ENCODE measurements at places on chromosomes 12 and 14.

DNA sequence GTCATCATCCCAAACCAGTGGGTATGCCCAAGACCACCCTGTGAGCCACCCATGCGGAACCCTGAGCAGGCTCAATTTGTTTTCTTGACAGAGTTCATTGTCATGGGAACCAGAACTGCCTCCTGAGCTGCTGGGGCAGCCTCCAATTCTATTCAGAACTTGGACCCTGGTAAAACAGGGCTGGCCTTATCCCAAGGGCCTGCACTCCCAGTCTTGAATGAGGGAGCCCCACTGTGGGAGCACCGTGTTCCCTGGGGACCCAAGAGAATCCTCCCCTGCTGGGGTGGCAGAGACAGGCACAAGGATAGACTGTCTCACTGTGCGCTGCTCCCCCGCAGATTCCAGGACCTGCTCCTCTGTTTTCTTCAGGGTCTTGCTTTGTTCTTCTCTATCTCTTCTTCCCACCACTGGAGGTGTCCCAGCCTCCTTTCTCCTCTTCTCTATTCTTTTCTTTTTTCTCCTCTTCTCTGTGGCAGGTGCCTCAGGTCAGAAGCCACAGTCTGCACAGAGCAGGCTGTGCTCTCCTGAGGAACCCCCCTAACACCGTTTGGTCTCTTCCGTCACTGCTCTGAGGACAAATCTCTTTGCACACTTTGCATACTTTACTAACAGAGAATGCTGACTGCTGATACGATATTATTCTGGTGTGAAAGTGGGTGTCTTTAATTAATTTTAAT, 31.2 kb upstream of the CHPT1 start:
- DNase-seq: no peak

GRCh38 chr12:117380083-117380482, 18.7 kb upstream of the NOS1 start:
- DNase-seq: no peak

- no peak for DNase-seq
Measured at GRCh38 chr14:56952766-56953473, 142.6 kb upstream of the OTX2 start.

DNA sequence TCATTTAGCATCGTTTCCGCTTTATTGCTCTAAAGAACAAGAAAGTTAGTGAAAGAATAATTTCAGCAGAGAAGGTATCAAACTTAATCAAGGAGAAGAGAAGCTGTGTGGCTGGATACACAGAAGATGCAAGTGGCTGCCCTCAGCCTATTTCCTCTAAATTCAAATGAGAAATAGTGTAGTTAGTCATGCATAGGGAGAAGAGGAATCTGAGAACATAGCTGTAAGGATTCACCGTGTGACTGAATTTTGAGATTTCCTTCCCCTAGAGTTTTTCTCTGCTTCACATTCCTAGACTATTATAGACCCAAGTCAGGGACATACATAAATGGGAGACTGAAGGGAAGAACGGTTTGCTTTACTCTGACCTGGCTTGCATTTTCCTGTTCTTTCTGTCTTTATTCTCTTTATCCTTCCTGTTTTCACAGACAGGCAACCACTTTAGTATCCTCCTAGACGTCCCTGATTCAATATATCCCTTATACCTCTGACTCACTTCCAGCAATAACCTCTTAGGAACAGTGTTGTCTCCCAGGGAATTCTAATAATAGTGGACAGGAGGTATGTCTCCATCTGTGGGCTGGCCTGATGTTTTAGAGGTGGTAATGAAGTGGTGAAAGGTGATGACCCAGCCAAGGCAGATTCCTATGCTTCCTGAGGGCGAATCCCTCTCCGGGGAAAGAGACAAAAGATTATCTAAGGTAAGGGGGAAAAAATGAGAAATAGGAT, 7.0 kb downstream of the RNASE10 start:
- no peak for DNase-seq

DNA sequence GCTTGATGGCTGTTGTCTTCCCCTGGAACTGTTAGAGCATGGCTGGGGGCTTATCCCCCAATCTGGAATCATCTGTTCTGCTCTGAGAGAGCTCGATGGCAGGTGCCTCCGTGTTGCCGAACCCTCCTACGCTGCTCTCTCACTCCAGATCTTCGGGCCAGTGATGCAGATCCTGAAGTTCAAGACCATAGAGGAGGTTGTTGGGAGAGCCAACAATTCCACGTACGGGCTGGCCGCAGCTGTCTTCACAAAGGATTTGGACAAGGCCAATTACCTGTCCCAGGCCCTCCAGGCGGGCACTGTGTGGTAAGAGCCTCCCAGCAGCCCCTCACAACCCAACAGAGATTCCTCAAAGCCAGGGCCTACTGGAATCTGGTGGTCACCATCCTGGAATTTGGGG, 33.0 kb downstream of the ALDH2 start:
- DNase-seq: no peak

- DNase-seq: no peak
Measured at GRCh38 chr12:22356231-22356630, 21.7 kb upstream of the ST8SIA1 start.

DNA sequence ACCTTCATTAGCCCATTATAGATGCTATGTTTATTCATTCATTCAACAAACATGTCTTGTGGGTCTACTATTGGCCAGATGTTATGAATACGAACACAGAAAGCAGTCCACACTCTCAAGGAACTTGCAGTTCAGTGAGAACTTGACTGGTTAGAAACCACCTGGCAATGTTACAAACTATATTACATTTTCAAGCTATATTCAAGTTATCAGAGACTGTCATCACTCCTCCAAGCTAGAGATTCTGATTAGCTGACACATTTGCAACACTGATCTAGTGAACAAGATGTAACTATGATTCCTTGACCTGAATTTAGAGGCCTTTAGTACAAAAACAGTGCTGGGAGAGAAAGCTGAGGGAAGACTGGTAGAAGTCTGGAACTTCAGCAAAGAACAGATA, 170.7 kb upstream of the EEA1 start:
- DNase-seq: no peak

DNA sequence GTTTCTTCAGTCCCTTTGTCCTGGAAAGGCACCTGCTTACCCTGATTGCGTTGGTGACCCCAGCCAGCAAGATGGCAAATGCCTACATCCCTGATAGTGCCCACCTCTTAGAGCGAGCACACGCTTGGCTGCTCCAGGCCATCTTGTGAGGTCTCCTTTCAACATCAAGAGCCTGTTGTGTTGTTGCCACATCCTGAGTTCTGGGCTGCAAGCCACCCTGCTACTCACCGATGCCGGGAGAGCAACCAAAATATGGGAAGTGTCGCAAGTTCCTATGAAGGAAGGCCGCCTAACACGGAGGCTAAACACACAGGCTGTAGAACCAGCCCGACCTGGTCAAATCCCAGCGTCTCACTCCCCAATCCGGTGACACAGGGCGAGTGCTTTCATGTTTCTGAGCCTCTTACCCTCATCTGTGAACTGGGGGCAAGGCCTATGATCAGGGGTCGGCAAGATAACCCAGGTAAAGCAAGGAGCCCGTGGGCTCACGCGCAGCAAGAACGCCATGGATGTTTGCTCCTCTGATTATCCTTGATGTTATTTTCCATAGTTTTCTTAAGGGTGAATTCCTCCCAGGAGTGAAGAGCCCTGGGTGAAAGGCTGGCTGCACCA, 98.4 kb downstream of the LGMN start:
- peak; percentile 86 for DNase-seq

DNA sequence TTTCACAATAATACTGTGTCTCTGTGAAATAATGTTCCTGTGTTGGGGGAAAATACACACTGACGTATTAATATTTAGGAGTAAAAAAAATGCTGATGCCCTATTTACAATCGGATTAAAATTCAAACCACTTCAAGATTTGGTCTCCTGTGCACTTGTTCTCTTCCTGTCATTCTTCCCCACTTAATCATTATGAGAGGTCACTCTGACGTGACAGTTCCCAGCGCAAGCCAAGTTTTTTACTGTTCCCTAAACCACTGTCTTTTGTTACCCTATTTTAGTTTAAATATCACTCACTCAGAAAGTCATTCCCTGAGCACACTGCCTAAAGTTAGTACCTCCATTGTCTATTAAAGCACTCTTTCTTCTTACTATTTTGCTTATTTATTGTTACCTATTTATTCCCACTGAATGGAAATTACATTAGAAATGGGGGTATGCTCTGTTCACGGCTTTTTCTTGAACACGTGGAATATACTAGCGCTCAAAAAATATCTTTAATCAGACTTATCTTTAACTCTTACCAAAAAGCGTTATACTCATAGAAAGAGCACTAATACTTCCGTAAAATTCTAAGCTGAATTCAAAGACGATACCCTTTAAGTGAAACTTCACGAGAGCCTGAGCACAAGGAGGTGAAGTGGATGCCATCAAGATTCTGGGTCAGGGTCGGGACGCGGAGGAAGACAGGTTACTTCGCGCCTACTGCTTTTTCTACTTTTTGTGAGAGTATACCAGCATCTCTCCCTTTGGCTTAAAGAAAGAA, 670 bp upstream of the PSMA3 start:
- DNase-seq: no peak

GRCh38 chr12:99476956-99477355, 170.6 kb upstream of the GARIN6 start:
- no peak for DNase-seq

- DNase-seq: peak; percentile 83
Measured at GRCh38 chr14:64656986-64657385, 47.2 kb upstream of the PLEKHG3 start.

- DNase-seq: no peak
Measured at GRCh38 chr14:93926873-93927799, at the start of gene FAM181A. Gene FAM181A, plus strand, starts transcription at chr14:93927344. Its CDS starts 942 bp downstream, at chr14:93928286.

DNA sequence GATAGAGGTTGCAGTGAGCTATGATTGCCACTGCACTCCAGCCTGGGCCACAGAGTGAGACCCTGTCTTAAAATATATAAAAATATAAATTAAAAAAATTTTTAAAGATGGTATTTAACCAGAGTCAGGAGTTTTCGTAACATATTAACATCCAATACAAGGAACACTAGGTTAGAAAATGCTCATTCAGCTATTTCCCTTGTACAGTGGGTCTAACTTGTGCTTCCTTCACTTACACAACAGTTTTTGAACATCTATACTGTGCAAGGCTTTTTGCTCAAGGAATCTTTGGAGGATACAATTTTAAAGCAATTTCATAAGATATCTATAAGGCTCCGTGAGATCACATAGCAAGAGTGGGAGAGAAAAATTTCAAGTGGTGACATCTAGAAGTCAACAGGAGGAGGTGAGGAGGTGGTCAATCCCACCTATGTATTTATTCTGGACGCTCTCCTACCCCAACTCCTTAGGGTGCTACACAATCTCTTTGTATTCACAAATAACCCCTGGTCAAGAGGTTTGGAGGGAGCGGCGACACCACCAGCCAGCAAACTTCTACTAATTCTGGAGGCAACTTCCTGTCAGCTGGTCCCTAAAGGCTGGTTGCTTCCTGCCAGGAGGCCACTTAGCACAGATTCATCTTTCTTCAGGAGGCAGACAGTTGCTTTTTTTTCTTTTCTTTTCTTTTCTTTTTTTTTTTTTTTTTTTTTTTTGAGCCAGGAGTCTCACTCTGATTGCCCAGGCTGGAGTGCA, 22.2 kb downstream of the DUSP16 start:
- DNase-seq: no peak

All from fibroblast of the aortic adventitia (primary cell).